ENCODE measurements at places on chromosomes 6 and 20. TPM values are rescaled to one million over a fixed set of nuclear protein-coding genes. Genes with fewer than 3 reads are reported as not detected.

The VSX1 gene
- total RNA-seq = 1.2 TPM

The FUT9 gene
- not detected for total RNA-seq

The COL21A1 gene
- total RNA-seq = 0.76 TPM

The PM20D2 gene
- total RNA-seq = 14.9 TPM

The MMUT gene
- 7.7 TPM for total RNA-seq

The LAMA2 gene
- total RNA-seq = 0.42 TPM

The TRIM31 gene
- total RNA-seq = 1.2 TPM

The PPP1R14C gene
- 0.89 TPM for total RNA-seq

The MYB gene
- 0.98 TPM for total RNA-seq

The EEF1A2 gene
- 147 TPM for total RNA-seq

The TMEM217 gene
- 0.93 TPM for total RNA-seq

The EFCAB8 gene
- total RNA-seq = not detected

The ZBTB46 gene
- total RNA-seq = 0.66 TPM

The CTAGE9 gene
- not detected for total RNA-seq

The PLN gene
- not detected for total RNA-seq

The CLVS2 gene
- total RNA-seq = 0.14 TPM

The SPACA1 gene
- total RNA-seq = not detected

The GHRH gene
- not detected for total RNA-seq

The CENPW gene
- total RNA-seq = 40.2 TPM

The DYNLT1 gene
- 101 TPM for total RNA-seq

The FNDC11 gene
- 0.17 TPM for total RNA-seq

The SAPCD1 gene
- 2.7 TPM for total RNA-seq

The RAD21L1 gene
- total RNA-seq = 0.09 TPM

The EYS gene
- 0.19 TPM for total RNA-seq

The KHDC1L gene
- total RNA-seq = 0.40 TPM

The HSPA1L gene
- total RNA-seq = 1.8 TPM

The ZNF184 gene
- total RNA-seq = 3.5 TPM

The RHAG gene
- total RNA-seq = 0.07 TPM

The BMP2 gene
- total RNA-seq = 0.47 TPM

The SLC35F1 gene
- total RNA-seq = not detected

The SEMG1 gene
- not detected for total RNA-seq

The MUCL3 gene
- 0.06 TPM for total RNA-seq

The SLC12A5 gene
- total RNA-seq = 15.1 TPM

The PRRT1 gene
- total RNA-seq = 0.69 TPM

The MRPS18A gene
- 48.9 TPM for total RNA-seq

The FOXQ1 gene
- total RNA-seq = 2.5 TPM

The CEP43 gene
- 10.5 TPM for total RNA-seq

The SYNDIG1 gene
- 2.3 TPM for total RNA-seq

The FAM184A gene
- not detected for total RNA-seq

The C4A gene
- 1.5 TPM for total RNA-seq

The RPN2 gene
- total RNA-seq = 259 TPM

The FILIP1 gene
- total RNA-seq = 0.32 TPM

The GPANK1 gene
- total RNA-seq = 12.2 TPM

The ANKRD66 gene
- total RNA-seq = not detected

The WFDC2 gene
- not detected for total RNA-seq

The CCM2L gene
- 0.33 TPM for total RNA-seq

The CPXM1 gene
- not detected for total RNA-seq

The WFDC10B gene
- not detected for total RNA-seq

The PDYN gene
- not detected for total RNA-seq

The SRPK1 gene
- total RNA-seq = 26.8 TPM

The RAET1G gene
- total RNA-seq = 9.7 TPM

The OTOR gene
- not detected for total RNA-seq

The CALHM4 gene
- not detected for total RNA-seq

The SIRPB2 gene
- 0.06 TPM for total RNA-seq
